ENCODE measurements at places on chromosomes 2 and 18.

DNA sequence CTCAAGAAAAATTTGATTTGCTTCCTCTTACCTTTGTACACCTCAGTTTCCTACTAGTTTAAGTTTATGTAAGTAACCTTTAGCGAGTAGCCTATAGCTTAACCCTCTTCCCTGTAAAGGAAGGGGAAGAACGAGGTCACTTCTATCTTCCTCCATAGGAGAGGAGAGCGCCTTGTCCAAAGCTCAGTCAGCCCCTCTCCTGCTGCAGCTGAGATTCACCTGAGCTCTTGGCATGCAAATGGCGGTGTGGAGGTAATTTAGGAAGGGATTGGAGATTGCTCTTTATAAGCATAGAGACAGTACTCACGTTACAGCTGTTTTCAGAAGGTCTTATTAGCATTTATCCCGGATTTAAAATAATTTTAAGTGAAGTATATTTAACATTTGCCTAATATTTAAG lies 27.8 kb upstream of the SERPINB12 start:
- DNase-seq = no peak

DNA sequence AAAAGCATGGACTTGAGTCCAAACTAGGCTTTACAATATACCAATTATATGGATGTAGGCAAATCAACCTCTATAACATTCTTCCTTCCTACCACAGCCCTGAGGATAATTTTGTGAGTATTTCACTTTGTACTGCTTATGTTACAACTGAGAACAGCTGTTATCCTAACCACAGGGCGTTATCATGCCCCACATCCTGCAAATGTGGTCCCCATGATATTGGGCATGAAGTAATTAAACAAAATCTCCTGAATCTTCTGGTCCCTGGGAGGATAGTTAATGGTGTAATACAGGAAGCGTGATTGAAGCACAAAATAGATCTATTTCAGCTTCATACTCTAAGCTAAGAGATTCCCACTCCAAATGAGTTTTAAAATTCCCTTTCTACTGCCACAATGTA lies 223.6 kb downstream of the CDH20 start:
- no peak for DNase-seq

DNA sequence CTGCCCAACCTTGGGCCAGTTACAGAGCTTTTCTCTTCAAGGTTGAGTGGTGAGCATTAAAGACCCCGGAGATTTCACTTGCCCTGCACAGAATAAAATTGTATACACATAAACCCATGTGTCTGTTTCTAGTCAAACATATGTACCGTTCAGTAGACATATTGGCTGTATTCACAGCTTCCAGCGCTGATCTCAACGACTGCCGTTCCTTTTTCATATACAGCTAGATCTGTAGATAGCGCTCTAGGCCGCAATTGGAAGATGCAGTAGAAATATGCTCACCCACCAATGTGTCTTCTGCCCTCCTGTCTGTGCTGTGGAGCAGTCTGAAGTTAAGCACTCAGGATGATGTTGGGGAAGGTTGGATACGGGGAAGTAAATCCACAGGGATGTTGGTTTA lies 317.7 kb downstream of the SETBP1 start:
- no peak for DNase-seq

DNA sequence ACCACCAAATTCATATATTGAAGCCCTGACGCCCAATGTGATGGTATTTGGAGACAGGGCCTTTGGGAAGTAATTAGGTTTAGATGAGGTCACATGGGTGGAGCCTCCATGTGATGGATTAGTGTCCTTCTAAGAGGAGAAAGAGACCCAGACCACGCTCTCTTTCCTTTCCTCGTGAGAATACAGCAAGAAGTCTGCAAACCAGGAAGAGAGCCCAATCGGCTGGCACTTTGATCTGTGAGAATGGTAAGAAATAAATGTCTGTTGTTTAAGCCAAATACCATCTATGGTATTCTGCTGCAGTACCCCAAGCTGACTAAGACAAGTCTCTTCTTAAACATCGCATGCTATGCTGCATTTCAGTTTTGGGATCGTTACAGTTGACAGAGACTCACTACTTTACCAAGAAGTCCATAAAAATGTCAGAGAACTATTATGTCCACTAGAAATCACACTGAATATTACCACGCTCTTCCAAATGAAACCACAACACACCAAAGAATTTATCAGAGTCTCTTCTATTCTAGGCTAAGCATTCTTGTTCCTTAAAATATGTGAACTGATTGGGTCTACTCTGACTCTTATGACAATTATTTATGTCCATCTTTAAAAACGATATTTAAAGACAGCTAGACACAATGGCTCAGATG lies 48.5 kb downstream of the LPIN2 start:
- DNase-seq = no peak

- no peak for DNase-seq
Observed at GRCh38 chr2:112846031-112846430, 9.5 kb upstream of the IL1B start.

DNA sequence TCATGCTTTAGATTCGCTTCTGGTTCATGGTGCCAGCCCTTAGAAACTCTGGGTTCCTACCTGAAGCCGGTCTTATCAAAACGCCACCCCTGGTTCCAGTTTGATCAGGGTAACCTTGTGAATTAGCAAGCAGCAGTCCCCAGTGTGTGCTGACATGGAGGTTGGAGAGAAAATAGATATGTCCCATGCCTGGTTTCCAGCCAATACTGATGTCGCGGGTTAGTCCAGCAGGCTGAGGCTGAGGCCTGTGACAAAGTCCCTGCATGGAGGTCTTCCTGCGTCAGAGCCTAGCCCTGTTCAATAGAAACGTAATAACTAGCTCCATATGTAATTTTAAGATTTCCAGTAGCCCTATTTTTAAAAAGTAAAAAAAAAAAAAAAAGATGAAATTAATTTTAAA lies 28.2 kb downstream of the LPIN1 start:
- no peak for DNase-seq

DNA sequence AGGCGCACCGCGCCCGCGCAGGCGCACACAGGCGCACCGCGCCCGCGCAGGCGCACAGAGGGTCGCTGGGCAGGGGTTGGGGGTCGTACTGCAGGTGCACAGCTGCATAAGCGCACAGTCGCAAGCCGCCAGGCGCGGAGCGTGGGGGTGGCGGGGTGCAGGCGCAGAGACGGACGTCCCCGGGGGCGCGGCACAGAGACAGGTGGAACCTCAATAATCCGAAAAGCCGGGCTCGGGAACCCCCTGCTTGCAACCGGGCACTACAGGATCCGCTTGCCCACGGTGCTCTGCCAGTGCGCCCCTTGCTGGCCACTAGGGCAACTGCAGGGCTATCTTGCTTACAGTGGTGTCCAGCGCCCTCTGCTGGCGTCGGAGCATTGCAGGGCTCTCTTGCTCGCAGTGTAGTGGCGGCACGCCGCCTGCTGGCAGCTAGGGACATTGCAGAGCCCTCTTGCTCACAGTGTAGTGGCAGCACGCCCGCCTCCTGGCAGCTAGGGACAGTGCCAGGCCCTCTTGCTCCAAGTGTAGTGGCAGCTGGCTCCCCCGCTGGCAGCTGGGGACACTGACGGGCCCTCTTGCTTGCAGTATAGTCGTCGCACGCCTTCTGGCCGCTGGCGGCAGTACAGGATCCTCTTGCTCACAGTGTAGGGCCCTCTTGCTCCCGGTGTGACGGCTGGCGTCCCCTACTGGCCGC lies 34.9 kb downstream of the FAM110C start:
- DNase-seq = peak; percentile 65

- no peak for DNase-seq
Observed at GRCh38 chr2:46963941-46964673, 48.5 kb upstream of the MCFD2 start.

GRCh38 chr2:98378901-98379300 lies 32.6 kb downstream of the CNGA3 start:
- no peak for DNase-seq

DNA sequence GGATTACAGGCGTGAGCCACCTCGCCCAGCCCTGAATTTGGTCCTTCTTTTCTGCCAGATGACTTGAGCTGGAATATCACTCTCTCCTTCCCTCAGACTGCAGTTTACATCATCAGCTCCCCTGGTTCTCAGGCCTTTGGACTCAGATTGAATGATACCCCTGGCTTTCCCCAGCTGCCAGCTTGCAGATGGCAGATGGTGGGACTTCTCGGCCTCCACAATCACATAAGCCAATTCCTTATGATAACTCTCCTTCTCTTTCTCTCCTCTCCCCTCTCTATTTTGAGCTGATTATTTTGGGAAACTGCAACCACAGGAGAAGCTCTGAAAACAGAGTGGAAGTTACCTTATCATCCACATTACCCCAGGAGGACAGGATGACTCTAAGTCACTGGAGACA lies 33.4 kb upstream of the ATP8B1 start:
- no peak for DNase-seq

- DNase-seq = peak; percentile 37
Observed at GRCh38 chr2:131093696-131094462, 619 bp upstream of the FAM168B start.

DNA sequence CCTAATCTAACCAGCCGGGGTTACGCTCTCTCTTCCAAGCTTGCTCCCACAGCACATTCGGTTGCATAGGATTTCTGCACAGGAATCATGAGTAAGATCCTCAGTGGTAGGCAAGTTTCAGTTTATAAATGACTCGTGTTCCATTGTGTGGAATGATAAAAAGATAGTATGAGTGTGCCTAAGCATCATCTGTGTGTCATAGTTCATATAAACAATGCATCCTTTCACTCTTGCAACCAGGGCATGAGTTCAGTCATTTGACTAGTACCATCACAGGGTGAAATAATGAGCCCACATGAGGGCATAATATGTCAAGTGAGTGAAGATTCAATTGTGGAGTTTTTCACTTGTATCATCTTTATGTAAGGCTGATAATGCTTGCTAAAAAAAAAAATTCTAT lies 417.1 kb upstream of the CDH2 start:
- DNase-seq = no peak

Measured in stimulated activated CD4-positive, alpha-beta T cell treated with anti-CD3 and anti-CD28 coated beads, Interleukin-2, amount 100 ng/mL, for 24 hours (primary cell).